CD4-positive, alpha-beta T cell (primary cell): ENCODE measurements at places on chromosomes 2 and 18.

- no peak for DNase-seq
Measured at GRCh38 chr2:99127981-99128380, 13.5 kb upstream of the C2orf15 start.

DNA sequence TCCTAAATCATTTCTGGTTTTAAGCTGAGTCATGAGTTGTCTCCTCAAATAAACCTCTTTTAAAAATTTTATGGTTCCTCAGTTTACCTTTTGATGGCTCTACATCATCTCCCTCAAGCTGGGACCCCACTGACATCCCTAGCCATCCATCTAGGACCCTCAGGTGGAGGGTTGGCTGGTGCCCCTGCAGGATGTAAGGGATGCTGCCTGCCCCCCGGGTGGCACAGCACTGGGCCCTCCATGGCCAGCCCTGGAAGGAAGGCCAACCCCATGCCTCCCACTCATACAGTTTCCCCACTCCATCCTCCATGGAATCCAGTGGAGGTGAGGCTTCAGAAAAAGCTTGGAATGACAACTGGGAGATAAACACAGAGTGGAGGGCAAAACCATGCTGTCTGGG, 17.2 kb upstream of the GPC1 start:
- DNase-seq, result no peak

DNA sequence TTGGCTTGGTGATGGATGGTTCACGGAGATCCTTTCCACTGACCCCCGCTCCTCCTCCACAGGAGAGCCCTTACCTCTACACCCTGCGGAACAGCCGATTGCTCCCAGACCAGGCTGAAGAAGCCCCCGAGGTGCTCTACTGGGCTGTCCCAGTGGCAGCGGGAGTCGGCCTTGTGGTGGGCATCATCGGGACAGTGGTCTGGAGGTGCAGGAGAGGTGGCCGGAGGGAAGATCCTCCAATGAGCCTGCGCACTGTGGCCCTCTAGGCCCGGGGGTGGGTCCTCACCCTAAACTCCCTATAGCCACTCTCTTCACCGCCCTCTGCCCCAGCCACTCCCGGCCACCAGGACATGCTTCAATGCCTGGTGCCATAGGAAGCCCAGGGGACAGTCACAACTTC, 108.8 kb upstream of the PPP1CB start:
- DNase-seq, result no peak

DNA sequence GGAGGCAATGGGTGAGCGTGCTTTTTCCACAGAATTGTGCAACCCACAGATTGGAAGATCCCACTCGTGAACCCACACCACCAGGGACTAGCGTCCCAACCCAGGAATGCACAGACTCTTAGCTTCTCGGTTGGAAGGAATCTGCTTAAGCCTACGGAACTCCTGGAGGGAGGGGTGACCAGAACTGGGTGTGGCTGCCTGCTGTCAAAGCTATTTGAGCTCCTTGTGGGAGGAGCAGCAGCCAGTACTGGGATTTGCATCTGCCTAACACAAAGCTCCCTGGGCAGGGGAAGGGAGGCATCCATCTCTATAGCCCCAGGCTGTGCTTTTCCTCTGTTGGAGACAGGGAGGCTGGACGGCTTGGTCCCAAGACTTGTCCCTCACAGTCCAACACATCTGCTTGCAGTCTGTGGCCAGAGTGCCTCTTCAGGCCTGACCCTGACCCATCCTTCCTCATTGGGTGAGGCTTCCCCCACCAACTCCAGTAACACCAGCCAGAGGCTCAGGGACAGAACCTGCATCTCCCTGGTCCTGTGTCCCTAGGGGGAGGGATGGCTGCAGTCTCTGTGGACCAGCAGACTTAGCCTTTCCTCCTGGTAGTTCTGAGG, 27.9 kb downstream of the HNMT start:
- no peak for DNase-seq

- no peak for DNase-seq
Measured at GRCh38 chr2:232395586-232395985, 11.1 kb upstream of the ALPG start.

GRCh38 chr2:168244318-168244717, 3.1 kb downstream of the STK39 start:
- peak; percentile 41 for DNase-seq

DNA sequence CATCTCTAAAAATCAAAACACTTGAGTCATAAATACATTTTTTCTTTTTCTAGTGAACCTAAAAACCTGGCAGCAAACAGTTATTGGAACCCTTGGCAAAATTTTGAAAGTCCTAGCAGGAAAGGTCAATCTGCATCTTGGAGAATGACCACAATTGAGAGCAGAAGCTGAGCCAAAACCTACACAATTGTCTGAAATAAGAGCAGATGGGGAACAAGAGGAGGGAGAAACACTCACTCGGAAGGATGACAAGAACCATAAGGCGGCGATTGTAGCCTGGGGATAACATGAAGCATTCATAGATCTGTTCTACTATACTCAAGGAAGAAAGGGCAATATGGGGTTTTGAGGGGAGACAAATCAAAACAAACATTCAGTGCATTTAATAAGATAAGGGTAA, 117.0 kb downstream of the CHN1 start:
- DNase-seq, result no peak

DNA sequence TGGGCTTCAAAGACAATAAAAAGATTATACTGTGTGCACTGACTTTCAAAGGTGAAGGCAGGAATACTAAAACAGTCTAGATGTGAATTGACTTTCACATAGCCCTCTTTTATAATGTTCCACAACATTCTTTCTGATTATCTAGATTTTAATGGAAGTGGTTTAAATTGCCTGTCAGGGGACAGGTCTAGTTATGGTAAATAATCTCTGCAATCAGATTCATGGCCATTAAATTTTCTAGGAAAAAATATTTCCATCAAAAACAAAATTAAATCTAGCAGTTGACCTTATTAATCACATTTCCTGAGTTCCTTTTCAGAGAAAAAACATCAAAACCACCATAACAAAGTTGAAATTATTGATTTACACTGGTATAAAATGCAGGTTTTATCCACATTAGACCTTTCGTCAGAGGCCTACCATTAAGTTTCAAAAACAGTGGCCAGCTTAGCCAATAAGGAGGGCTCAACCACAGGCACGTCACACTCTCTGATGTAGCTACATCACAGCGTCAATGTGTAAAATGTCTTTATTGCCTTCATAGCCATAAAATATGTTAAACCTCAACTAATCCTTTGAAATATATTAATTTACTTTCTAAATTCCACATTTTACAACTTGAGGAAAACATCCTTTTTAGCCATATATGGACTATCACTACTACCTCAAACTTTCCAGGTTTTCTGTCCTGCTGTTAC, 79.4 kb downstream of the NOL10 start:
- DNase-seq, result no peak

- DNase-seq, result no peak
Measured at GRCh38 chr2:181393472-181393871, 63.7 kb upstream of the ITGA4 start.
